Natural killer cell (primary cell): ENCODE measurements at places on chromosomes 3 and 15. TPM values are rescaled to one million over a fixed set of nuclear protein-coding genes. Genes with fewer than 3 reads are reported as not detected.
A peak's percentile ranks its signal among the peaks of the same experiment; 100 is the strongest.

DNA sequence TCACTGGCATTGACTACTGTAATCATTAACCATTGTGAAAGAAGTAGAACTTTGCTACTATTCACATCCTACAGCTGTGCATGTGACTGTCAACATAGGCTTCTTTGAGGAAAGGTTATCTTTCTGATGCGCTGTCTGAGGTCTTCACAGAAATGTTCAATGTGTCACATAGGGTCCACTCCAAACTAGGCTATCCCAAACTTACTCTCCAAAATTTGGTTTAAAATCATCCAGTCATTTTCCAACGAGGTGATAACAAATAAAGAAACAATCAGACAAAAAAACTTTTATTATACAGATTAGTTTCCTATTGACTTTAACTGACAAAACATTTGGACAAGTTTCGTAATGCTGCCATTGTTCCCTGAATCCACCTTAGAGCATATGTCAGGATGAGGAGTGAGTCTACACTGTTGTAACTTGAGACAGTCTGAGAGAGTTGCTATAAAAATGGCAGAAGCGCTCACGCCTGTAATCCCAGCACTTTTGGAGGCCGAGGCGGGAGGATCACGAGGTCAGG, 511.6 kb downstream of the PLOD2 start:
- DNase-seq: no peak

DNA sequence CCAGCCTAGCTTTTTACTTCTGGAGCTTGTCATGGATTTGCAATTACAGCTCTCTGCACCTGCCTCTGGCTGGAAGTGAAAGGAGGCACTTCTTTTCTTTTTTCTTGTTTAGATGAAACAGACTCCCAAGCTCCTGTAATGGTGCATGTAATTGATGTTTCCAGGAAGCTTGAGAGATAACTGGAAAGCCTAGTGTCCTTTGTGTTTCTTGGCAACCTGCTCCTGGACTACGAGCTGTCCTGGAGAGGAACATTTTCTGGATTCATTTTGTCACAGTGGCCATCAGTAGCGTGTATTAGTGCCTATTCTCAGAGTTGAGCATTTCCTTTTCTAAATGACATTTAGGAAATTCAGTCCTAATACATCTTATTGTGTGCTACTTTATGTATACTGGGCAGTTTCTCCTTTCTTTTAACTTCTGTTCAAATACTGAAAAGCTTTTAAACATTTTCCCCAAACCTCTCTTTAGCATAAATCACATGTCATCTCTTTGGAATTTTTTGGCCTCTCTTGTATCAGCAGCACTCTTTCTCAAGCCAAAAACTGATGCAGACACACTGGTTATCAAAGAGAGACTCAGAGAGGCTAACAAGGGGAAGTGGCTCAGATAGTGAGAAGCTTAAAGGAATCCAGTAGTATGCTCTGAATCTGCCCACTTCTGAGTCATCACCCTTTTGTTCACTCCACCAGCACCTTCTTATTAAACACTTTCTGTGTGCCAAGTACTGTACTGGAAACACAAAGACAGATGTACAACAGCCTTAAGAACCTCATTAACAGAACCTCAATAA, 62.6 kb upstream of the SLC2A2 start:
- no peak for DNase-seq

- no peak for DNase-seq
Observed at GRCh38 chr3:16761571-16761970, 123.2 kb upstream of the PLCL2 start.

- no peak for DNase-seq
Observed at GRCh38 chr15:41730543-41730942, 43.7 kb upstream of the MAPKBP1 start.

- no peak for DNase-seq
Observed at GRCh38 chr3:19229086-19229485, 80.8 kb downstream of the KCNH8 start.

DNA sequence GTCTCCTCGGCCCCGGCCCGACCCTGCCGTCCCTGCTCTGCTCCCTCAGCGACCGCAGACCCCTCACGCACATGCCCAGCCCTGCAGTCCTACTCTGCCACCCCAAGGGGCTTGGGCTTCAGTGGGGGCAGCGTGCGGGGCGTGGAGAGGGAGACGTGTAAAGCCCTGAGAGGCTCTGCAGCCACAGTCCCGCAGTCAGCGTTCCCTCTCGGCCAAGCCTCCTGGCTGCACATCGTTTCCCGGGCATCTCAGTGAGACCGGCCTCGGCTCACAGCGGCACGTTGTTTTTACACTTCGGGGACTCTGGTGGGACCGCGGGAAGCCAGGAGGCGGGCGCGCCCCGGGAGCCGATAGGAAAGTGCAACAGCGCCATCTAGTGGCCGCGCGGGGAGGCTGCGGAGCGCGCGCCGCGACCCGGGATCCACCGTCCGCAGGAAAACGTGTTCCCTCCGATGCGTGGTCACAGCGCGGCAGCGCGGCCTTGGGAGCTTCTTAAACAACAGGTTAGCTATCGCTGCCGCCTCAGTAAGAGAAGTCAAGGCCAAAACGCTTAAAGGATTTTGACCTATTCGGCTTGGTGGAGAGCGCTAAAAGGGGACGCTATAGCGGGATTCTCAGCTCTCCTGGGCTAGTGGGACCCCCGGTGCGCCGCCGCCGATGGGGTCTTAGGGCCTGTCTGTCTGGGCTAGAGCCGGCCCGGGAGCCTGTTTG, 226.8 kb upstream of the IGF1R start:
- DNase-seq: peak; percentile 62

GRCh38 chr3:184186184-184186901, at the start of gene ABCF3:
TSS of gene ABCF3 (plus strand) at chr3:184186199. CDS start at chr3:184186208, 9 bp downstream.
- no peak for DNase-seq

DNA sequence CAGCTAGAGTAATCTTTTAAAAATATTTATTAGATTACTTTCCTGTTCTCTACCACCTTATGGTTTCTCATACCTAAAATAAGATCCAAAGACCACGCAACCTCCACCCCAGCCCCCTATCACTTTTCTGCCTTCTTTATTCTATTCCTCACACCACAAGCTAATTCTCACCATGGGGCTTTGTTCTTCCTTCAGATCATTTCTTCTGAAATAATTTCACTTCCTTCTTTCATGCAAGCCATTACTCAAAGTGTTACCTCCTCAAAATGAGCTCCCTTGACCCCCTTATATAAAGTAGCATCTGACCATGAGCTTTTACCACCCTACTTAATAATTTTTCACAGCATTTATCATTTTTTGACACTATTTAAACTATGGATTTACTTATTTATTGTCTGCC, 233.2 kb upstream of the TMCO5A start:
- DNase-seq: no peak

DNA sequence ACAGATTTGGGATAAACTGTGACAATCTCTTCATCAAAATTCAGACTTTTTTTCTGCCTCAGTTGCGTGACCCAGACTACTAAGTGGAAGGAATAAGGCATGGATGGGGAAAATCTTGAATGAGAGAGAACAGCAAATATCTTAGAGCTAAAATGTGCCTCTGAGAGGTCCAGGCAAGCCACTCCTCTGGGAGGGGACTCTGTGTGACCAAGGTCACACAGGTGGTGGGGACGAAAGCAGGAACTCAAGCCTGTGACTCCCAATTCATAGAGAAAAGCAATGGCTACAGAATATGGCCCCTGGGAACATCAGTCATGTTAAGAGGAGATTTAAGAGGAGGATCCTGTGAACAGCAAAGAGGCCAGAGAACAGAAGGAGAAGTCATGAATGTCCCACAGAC, 268.1 kb downstream of the FOXP1 start:
- no peak for DNase-seq

DNA sequence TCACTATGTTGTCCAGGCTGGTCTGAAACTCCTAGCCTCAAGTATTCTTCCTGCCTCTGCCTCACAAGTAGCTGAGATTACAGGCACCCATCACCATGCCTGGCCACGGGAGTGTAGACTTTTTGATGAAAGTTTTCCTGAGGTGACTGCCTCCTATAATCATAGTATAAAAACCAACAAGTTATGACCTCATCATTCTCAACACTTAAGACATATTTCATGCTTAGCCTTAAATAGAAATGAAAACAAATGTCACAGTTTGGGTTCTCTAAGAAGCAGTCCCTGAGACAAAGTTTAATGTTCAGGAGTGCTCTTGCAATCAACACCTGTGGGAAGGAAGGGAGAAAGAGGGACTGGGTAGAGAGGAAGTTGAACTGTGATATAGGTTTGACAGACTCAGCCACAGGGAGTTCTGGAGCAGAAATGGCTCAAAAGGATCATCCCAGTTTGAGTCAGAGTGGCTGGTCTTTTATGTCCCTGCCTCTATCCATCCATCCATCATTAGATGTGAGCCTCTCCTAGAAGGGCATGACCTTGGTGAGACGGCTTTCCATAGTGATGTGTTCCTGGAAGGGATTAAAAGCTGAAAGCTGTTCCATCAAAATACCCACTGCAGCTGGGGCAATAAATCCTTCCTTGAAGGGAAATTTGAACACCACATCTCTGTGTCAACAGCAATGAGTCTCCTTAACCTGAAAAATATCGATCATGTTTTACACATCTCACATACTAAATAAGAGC, 16.2 kb upstream of the ABHD5 start:
- no peak for DNase-seq

- no peak for DNase-seq
Observed at GRCh38 chr3:110849064-110849463, 222.6 kb upstream of the NECTIN3 start.

DNA sequence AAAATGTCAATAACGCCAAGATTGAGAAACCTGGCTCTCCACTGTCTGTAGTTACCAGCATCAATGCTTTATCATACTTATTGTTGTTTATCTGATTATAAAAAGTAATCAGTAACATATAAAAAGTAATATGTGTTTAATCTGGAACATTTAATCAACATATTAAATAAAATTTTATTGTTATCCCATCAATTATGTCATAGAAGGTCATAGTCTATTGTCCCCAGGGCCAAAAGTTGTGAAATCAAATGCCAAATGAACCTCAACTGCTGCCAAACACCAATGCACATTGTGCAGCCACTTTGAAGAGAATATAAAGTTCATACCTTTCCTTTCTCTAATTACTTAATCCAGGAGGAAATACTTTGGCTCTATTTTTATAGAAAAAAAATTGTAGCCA, 106.6 kb downstream of the EOMES start:
- DNase-seq: no peak

GRCh38 chr15:99454941-99455788, 110.6 kb upstream of the MEF2A start:
- DNase-seq: no peak

The TTLL13 gene
- total RNA-seq: 1.2 TPM
